Activated CD4-positive, alpha-beta memory T cell treated with anti-CD3 and anti-CD28 coated beads for 36 hours (primary cell): ENCODE measurements at places on chromosomes 2 and 18. TPM values are rescaled to one million over a fixed set of nuclear protein-coding genes. Genes with fewer than 3 reads are reported as not detected.

The ST3GAL5 gene
- total RNA-seq, result 11.5 TPM

The LRRTM1 gene
- not detected for total RNA-seq

The ELOA2 gene
- total RNA-seq, result not detected

GRCh38 chr2:1874101-1874865, 130.0 kb upstream of the PXDN start:
- no peak for DNase-seq

- DNase-seq, result peak; percentile 52
Observed at GRCh38 chr2:96320728-96321622, 4.1 kb upstream of the ITPRIPL1 start.

DNA sequence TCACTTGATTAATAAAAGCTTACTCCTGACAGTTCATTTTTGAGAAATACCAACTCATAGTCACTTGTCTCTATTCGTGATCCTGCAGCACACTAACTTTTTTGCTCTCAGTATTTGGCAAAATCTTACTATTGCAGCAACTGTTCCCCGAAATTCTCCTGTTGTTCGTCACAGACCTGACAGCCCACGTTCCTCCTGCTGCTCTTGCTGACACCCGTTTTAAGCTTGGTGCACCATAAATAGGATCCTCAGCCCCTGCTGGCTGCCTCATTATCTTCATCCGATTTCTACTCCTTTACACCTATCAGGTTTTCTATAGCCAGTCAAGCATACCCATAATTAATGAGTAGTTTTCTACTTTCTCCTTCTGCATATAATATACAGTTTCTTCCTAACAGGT, 368.8 kb downstream of the PLCL1 start:
- no peak for DNase-seq
